ENCODE measurements at places on chromosomes 5 and 9.

GRCh38 chr9:127562279-127562796 is 49.7 kb upstream of the STXBP1 start:
- no peak for DNase-seq

GRCh38 chr5:53073348-53073747 is 36.2 kb downstream of the MOCS2 start:
- no peak for DNase-seq

DNA sequence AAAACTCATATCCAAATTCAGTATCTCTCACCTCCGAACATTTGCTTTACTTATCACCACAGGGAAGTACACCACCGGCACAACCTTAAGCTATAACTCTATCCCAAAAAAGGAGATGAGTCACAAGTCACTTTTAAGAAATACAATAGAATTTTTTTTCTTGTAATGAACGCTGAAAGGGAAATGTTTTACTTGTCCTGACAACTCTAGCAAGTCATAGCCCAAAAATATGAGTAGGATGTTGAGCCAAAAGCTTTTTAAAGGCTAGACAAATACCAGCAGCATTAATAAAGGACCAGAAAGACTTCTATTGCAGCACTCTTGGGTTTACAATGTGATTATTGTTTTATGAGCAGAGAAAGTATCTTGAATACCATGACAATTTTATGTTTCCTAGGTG is 147.3 kb upstream of the FST start:
- DNase-seq: no peak

DNA sequence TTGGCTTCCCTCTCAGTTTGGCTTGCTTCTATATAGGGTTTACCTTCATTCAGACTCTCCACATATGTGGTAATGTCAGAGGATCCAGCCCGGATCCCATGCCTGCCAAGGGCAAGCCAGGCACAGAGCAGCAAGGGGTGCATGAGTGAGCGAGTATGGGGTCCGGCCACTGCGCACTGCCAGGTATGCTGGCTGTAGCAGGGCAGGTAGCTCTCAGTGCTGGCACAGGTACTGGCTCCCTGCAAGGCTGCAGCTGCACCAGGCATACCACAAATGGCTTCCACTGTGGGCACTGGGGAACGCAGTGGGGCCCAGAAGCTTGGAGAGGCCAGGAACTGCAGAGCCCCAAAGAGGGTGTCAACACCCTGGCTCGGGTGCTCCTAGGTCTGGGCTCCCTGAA is 86.2 kb downstream of the GIN1 start:
- no peak for DNase-seq
